Brain pericyte (primary cell): ENCODE measurements at places on chromosomes 13 and 19.

DNA sequence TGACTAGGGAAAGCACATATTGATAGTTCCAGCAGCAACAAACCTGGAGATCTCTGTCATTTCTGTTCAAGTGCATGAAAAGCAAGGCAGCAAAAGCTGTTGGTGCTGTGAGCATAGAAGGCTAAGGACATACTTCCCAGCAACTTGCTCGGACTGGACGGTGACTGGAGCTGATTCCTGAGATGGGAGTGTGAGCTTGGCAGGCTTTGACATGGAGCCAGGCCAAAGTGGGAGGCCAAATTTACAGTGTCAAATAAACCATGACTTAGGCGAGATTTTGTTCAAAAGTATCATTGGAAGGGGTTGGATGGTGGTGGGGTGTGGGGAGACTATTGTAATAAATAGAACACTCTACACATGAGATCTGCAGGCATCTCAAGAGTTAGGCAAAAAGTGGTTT is 5.9 kb upstream of the ARGLU1 start:
- no peak for DNase-seq

DNA sequence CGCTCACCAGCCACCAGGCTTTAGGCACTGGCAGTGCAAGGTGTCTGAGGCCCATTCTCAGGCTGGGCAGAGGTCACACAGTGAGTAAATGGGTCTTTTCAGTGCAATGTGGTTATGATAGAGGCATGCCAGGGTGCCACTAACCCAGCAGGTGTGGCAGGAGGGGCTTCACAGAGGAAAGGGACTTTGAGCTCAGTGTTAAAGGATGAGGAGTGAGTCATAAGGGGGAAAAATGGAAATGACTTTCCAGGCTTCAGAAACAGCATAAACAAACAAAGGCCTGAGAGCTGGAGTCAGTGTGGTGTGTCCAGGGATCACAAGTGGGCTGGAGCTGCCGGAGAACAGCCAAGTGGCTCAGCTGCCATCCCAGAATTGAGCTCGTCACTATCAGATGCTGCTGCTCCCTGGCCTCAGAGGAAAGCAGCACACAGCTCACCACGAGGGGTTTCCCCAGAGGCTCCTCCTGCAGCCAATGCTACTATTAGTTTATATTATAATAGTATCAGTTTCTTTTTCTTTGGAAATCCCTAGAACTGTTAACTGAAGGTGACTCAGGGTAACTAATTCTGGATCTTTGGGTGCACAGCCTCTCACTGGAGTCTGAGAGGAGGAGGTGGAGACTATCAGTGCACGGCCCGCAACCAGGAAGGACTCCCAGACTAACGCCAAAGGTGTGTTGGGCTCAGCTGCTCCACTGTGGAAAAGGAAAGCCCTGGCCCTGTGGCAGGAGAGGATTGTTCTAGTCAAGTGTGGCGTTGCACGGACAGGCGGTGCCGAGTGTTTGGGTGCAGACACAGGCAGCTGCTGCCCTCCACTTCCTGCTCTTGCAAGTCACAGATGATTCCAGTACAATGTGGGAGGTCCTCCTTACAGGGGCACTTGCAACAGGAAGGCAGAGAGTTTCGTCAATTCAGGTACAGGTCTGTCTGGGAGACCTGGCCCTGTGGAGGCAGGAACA is 39.5 kb downstream of the DHRS12 start:
- DNase-seq = peak; percentile 33

DNA sequence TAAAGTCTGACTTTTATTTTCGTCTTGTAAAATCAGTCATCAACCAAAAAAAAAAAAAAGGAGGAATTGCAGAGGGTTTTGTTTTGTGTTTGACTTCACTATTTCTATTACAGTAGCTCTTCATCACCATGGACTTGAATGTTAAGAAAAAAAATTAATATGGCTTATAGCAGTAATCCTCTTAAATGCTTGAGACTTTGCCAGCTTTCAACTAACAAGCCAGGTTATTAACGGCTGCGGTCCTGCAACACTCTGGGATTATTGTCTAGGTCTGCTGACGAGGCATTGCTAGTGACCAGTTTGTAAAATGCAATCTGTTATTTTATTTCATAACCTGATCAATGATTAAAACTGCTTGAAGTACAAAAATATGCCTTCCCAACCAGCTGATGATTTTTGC is 647.2 kb upstream of the KLHL1 start:
- no peak for DNase-seq

GRCh38 chr19:28010656-28011055 is 1202.3 kb downstream of the UQCRFS1 start:
- no peak for DNase-seq

- DNase-seq = no peak
These were observed 10.5 kb upstream of the ZNF112 start for GRCh38 chr19:44367024-44367423.

DNA sequence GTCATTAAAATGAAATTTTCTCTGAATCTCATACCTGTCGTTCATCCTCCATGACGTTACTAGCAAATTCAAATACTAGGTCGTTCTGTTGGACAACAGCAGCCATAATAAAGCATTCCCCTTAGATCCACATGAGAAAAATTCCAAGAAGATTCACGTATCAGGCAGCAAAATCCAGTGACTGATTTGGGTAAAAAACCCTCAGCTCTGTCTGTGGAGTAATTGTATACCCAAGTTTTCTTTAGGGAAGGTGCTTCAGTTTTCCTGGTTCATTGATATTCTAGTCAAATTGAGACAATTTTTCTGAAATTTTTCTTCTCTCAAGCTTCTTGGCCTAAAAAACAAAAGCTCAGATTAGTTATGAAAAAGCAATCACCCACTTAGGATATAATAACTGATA is 37.2 kb downstream of the ELF1 start:
- no peak for DNase-seq

DNA sequence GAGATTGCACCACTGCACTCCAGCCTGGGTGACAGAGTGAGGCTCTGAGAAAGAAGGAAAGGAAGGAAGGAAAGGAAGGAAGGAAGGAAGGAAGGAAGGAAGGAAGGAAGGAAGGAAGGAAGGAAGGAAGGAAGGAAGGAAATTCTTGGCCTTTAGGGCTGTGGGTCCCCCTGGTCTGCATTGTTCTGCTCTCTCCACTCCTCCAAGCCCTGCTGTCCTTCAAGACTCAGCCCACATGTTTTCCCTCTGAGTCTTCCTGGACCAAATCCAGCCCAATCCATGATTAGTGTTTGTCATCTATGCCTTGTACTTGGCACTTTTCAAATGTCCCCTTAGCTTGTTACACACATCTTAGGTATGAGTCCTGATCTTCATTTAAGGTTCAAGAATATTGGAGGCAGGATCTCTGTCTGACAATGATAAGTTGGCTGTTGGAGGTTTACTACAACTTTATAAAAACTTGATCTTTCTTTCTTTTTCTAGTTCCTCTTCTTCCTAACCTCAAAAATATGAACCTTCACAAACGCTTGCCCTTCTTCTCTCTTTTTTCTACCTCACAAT is 48.8 kb upstream of the INTS6 start:
- DNase-seq = no peak
